ENCODE measurements at places on chromosomes 16 and 17.
A peak's percentile ranks its signal among the peaks of the same experiment; 100 is the strongest.

- DNase-seq = peak; percentile 64
Observed at GRCh38 chr16:67284699-67285646, 5.6 kb downstream of the PLEKHG4 start.

DNA sequence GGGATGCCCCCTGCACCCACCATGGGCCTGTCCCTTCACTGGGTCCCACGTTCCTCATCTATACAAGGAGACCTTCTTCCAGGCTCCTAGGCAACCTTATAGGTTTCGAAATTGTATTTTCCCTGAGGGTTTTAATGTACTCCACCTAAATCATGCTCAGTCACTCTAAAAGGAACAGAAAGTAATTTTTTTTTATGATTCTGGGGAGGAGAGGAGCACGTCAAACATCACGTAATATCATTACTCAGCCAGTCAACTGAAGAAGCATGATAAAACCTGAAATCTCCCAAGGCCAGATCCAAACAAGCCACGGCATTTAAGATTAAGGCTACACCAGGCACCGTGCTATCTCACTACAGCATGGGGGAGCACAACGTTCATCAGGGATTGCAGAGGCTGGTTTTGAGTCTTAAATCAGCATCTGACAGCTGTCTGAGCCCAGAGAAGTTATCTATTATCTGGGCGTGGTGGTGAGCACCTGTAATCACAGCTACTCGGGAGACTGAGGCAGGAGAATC lies 3.9 kb upstream of the TMEM114 start:
- no peak for DNase-seq

- no peak for DNase-seq
Observed at GRCh38 chr17:15404106-15405057, 63.0 kb upstream of the TEKT3 start.

DNA sequence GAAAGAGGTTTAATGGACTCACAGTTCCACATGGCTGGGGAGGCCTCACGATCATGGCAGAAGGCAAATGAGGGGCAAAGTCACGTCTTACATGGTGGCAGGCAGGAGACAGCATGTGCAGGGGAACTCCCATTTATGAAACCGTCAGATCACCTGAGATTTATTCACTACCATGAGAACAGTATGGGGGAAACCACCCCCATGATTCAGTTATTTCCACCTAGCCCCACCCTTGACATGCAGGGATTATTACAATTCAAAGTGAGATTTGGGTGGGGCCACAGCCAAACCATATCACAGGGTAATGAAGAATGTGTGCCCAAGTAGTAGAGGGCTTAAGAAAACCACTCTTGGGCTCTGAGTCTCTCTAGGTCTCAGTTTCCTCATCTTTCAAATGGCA lies 85.1 kb downstream of the PRKCB start:
- DNase-seq = no peak

- no peak for DNase-seq
Observed at GRCh38 chr16:65658787-65659220, 536.9 kb upstream of the CDH11 start.

GRCh38 chr16:59148769-59149155 lies 414.6 kb upstream of the GOT2 start:
- no peak for DNase-seq

GRCh38 chr16:77944631-77945030 lies 77.7 kb upstream of the CLEC3A start:
- DNase-seq = no peak

DNA sequence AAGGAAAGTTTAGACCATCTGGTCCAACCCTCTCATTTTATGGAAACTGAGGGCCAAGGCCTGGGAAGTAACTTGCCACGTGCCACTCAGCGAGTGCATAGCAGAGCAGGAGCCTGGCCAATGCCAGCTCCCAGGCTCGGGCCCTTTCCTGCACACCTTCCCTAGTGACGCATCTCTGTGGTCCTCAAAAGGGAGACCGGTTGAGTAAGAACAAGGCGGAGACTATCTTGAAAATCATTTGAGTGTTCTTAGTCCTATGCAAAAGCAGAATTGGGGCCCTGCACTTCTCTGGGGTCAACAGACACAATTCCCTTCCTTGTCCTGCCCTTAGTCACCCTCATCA lies 2.8 kb downstream of the CCL4 start:
- no peak for DNase-seq

- DNase-seq = no peak
Observed at GRCh38 chr17:14950216-14950615, 314.9 kb downstream of the PMP22 start.

DNA sequence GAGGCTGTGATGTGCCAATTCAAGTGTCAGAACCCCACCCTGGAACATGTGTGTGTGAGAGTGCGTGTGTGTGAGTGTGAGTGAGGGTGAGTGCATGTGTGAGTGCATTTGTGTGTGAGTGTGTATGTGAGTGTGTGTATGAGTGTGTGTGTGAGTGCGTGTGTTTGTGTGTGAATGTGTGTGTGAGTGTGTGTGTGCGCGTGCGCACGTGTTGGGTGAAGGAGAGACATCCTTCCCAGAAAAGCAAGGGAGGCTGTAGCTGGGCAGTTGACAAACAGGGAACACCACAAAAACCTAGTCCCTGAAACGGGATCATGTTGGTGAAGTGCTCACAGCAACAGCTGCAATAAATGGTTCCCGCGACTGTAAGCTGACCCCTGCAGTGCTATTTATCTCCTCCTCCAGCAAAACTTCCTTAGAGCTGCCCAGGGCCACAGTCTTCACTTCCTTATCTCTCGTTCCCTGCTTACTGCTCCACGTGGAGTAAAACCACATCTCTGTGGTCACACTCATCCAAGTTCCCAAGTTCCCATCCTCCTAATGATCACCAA lies 40.1 kb upstream of the RPL38 start:
- no peak for DNase-seq

- DNase-seq = no peak
Observed at GRCh38 chr17:8204761-8205555, 5.4 kb downstream of the AURKB start.

- DNase-seq = no peak
Observed at GRCh38 chr17:18203308-18203707, 19.7 kb downstream of the ALKBH5 start.

DNA sequence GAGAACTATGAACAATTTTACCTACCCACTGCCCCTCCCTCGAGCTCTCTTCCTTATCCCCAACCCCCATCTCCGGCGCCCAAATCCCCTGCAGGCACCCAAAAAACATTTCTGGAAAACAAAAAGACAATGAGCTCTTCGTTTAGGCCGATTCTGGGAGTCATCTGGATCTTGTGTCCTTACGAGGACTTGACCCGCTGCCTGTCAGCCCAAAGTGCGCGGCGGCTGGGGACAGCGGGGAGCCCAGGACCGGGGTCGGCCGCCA lies 524 bp downstream of the STRADA start:
- no peak for DNase-seq

DNA sequence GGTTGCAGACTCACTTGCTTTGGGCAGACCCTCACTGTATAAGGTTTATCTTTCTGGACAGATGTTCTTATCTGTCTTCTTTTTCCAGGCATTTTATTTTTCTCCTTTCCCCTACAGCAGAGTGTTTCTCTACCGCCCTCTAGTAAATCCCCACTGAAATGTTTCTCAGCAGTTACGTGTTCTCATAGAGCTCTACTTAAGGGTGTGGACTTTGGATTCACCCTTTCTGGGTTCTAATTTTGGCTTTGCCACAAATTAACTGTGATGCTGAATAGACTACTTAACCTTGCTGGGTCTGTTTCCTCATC lies 2.0 kb downstream of the ADAT1 start:
- no peak for DNase-seq

GRCh38 chr17:81694810-81695209 lies 8.4 kb upstream of the MRPL12 start:
- DNase-seq = no peak

DNA sequence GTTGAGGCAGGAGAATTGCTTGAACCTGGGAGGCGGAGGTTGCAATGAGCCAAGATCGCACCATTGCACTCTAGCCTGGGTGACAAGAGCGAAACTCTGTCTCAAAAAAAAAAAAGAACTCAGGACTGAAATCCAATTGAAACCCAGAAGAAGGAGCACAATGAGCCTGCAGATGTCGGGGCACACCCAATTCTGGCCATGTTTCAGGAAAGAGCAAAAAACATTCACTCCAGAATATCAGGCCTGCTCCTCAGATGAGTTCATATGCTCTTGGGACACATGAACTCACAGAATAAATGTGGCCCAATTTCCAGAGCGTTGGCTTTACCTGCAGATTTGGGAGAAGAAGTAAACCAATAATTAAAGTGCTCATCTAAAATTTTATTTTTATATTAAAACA lies 3.0 kb upstream of the CMTM2 start:
- no peak for DNase-seq

DNA sequence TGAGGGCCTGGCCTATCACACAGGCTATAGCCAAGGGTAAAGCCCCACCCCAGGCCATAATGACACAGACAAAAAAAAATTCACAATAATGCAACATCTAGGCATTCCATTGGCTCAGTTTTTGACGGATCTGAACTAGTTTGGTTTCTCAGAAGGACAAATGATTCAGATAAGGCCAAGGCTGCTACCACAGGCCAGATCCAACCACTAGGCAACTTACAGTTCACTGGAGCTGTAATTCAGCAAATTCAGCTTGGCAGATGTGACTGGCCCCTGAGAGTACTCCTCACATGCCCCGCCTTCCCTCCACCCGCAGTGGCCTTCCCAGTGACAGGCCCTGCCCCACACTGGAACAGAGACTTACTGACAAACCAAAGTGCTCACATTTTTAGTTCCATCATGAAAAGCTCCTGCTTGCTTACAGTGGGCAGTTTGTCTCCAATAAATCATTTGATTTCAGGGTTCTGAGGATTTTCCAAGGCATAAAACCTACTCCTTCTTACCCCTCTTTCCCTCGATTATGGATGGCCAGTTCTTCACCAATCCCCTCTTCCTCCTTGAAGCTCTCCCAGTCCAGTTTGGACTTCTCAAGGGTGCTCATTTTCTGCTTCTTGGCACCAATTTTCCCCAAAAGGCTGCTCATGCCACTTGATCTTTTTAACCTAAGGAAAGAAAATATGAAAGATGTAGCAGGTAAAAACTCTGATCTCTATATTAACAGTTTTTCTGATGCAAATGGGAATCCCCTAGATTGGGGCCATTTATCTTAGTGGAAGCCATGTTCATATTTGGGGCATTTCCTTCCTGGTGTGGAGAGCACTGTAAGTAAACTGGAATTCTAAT lies 53.3 kb upstream of the BCAR1 start:
- DNase-seq = no peak

DNA sequence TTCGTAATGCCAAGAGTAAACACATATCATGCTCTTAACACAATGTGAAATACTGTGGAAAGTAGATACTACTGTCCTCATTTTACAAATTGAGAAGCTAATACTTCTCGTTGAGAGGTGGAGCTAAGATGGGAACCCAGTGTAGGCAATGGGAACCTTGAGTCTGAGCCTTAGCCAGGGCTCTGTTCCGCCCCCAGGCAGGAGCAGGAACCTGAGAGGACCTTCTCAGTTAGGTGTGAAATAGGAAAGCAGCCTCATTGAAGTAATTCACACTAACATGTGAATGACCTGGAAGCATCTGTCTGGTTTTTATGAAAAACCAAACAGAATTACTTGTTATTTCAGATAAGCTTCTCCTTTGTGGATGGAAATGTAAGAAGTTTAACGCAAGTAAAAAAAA lies 62.6 kb upstream of the RBFOX1 start:
- DNase-seq = no peak

GRCh38 chr16:59263955-59264354 lies 529.8 kb upstream of the GOT2 start:
- DNase-seq = no peak

- peak; percentile 88 for DNase-seq
Observed at GRCh38 chr17:62968445-62968923, 2.4 kb downstream of the TANC2 start.

GRCh38 chr17:58239987-58240386 lies 1.6 kb downstream of the LPO start:
- DNase-seq = no peak

DNA sequence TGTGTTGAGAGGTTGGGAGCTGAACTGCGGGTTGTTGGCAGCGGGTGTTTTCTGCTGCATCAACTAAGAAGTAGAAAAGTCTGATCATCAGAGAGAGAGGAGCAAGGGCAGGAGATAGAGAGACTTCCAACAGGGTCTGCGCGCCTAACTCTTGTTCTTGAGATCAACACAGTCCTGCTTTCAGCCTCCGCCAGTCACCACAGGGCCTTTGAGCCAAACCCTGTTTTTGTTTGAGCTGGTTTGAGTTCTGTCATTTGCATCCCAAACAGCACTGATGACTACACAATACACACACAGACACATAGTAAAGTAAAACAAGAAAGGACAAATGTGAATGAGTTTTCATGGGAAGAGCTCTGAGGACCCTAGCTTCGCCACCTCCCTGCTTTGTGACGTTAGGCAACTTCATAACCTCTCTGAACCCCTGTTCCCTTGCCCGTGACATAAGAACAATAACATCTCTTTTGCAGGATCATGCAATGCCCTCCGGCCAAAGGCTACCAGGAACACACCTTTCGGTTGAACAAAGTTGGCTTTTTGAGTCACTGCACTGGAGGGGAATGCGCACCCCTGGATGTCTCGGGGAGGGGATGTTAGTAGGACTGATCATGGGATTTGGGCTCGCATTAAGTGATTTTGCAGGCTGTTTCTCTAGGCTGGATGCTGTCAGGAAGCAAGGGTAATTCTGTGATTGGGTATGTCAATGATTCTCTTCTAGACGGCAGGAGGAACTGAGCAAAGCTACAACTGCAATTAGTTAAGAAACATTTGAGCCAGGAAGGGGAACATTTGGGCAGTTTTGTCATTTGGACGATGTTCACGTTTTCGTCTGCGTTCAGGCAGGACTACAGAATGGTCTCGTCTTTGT lies 92.3 kb downstream of the C16orf78 start:
- no peak for DNase-seq

DNA sequence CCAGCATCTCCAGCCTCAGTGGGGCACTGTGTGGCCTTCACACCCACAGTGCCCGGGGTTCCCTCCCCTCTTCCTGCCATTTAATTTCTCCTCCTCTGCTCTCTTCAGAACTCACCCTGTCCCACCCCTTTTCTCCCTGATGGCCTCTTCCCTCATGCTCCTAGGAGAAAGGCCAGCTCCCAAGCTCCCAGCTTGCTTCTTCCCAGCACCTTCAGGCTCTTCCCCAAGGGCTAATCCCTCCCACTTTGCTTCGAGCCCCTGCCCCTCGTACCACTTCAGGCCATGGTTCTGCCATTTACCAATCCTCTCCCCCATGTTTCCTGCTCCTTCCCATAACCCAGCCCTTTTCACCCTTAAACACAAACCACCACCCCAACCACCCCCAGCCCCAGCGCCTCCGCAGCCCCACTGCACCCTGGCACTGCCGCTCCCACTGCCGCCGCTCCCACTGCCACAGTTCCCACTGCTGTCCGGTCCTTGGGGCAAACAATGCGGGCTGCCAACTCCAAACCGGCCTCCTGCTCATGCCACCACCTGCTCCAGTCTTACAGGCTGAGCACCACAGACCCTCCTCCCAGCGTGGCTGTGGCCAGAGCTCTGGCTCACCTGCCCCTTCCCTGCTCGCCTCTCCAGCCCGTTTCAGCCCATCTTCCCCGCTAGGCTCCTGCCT lies 28.6 kb downstream of the ADAM11 start:
- no peak for DNase-seq

GRCh38 chr17:76654408-76654807 lies 10.9 kb upstream of the ST6GALNAC1 start:
- DNase-seq = no peak
